Stimulated activated CD8-positive, alpha-beta memory T cell treated with anti-CD3 and anti-CD28 coated beads, Interleukin-7, amount 100 ng/mL, for 1 hour (primary cell): ENCODE measurements at places on chromosomes 5 and 9.

GRCh38 chr5:103108086-103108485 lies 11.9 kb downstream of the GIN1 start:
- DNase-seq = no peak

- no peak for DNase-seq
Measured at GRCh38 chr9:136717399-136717798, 5.0 kb downstream of the DIPK1B start.

DNA sequence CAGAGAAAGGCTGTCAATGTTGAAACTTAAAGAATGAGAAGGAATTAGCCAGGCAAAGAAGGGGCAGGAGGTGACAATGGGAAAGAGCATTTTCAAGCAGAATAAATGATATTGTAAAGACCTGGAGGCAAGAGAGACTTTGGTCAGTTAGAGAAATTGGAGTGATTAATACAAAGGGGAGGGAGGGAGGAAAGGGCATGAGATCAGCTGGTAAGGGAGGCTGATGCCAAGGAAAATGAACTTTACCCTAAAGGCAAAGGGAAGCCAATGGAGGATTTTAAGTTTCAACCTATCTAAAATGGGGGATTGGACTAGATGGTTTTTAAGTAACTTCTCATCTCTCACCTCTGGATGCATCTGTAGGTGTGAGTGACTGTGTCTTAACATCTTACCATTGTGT lies 23.3 kb downstream of the C5 start:
- DNase-seq = no peak

DNA sequence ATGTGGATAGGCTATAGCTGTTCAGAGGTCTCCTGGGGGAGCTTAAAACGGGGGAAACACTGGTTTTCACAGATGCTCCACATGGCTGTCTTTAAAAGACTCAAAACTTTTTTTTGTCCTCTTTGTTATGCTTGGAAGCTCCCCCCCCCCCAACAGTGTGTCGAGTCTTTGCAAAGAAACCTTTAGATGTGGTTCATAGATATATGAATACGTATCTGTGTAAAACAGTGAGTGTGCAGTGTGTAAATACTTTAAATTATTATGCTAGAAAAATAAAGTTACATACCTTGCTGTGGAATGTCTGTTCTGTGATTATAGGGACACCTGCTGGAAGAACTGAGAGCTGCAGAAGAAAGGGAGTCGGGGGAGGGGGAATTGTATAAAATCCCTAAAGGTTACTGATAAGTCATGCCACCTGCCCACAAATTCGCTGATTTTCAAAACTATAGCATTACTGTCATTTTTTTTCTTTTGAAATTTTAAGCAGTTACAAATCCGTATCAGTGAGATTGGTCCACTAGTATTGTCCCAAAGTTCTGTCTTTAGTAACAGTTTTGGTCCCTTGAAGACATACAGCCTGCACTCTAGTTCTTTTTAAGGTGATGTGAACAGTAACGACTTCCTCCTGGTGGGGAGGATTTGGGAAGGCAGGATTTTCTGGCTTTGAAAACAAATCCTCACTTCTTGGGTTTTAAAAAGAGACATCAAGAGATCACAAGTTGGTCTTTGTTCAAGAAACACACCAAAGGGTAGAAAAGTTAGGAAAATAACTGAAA lies 22.9 kb downstream of the RGMB start:
- no peak for DNase-seq

GRCh38 chr5:102049517-102049916 lies 246.6 kb downstream of the SLCO4C1 start:
- no peak for DNase-seq

DNA sequence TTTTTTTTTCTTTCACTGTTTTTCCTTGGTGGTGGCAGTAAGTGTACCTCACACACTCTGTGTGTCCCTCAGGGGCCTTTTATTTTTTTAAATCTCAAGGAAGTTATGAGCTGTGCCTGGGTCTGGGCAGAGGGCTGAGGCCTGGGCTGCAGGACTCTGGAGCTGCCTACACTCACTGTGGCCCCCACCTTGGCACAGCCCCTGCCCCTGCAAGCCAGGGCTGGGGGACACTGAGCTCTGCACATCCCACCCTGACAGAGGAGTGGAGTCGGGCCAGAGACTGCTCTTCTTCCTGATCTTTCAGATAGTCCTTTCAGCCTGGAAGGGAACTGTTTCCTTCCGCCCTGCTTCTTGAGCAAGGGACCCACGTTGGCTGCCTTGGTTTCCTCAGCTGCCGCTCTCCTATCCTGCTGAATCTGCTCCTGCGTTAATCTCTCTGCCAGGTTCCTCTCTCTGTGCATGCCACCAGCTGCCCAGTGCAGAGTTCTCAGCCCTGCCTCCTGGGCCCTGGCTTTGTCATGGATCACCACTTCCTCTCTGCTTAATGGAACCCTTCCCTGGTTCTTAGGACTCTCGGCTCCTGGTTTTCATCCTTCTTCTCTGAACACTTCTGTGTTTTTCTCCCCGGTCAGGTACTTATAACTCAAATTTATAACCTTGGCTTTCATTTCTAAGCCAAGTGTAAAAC lies 502.3 kb downstream of the DIRAS2 start:
- no peak for DNase-seq
